ENCODE measurements at places on chromosomes 5 and 9. TPM values are rescaled to one million over a fixed set of nuclear protein-coding genes. Genes with fewer than 3 reads are reported as not detected.
A peak's percentile ranks its signal among the peaks of the same experiment; 100 is the strongest.

DNA sequence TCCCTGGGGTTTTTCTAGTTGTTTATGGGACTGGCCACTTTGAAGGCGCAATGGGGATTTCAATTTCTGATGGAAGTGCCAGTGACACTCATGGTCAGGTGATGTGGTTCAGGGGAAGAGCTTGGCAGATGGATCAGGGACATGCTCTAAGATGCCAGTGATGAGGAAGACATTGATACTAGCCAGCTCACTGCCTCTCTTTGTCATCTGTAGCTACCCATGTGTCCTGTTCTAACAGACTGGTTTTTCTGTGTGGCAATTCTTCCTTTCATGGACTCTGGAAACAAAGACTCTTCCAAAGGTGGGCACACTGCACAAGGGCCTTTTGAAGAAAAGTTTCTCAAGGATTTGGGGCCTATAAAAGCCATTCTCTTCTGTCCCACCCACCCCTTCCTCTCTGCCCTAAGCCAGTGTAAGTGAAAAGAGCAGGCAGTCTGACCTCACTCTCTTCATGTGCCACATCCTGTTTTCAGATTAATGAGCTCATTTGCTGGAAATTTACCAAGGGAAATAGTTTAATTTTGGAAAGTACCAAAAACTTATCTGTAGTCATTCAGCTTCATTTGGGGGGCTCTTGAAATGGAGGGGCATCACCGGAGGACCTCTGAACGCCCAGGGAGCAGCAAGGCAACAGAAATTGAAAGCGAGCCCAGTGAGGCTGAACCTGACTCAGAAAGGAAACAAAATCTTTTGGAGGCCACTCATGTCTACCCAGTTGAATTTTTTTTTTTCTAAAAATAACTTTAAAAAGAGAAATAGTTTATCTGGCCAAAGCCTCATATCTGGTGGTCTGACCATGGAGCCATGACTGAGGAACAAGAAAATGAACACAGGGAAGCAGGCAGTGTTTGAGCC, 4.9 kb upstream of the TRAF1 start:
- DNase-seq = no peak

DNA sequence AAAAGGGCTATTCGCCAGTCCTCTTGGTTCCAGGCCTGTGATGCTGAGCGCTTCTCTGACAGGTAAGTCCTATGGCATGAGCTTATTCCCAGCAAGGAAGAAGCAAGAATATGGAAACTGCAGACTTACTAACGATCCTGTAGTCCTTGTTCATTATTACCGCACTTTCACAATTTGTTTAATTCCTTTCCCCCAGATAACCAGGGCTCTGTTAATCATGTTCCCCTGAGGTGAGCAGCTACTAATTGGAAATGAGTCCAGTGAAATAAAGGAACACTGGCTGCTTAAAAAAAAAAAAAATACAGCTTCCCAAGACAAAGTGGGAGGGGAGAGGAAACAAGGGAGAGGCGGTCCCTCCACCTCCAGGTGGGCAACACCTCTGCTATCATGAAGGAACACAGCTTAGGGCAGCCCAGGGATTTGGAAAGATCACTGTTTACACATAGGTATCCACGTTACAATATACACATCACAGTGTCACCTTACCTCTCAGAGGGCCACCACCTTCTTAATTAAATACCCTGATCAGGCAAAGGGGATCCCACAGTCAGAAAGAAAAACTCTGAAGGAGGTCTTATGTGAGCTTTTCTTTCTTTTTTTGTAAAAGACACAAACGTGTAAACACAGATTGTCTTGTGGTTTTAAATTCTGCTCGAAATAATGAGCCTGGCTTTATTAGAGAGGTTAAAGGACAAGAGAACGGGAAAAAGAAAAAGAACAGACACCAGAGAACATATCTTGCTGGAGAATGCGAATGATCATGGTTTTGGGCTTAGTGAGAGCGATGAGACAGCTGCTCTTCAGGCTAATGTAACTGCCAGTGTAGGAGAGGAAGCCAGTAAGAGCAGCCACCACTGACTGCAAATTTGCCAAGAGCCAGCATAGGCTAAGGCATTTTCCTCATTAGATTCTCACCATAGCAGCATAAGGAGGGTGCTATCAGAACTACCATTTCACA, 258.6 kb downstream of the CRB2 start:
- DNase-seq = no peak

The NFIB gene
- total RNA-seq = 97.7 TPM

DNA sequence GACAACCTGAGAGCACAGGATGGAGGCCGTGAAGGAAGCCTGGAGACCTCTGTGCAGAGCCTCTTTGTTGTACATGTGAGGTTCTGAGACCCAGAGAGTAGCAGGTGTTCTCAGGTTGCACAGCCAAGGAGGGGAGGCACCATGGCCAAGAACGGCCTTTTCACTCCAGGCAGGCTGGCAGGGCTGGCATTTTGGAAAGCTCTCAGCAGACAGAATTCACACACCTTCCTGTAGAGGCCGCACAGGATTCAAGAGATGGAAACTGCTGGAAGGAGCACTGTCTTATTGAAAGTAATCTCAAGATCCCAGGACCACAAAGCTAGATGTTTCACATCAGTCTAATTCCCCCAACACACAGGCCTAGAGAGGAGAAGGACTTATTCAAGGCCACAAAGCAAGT, 52.8 kb upstream of the XPA start:
- no peak for DNase-seq

DNA sequence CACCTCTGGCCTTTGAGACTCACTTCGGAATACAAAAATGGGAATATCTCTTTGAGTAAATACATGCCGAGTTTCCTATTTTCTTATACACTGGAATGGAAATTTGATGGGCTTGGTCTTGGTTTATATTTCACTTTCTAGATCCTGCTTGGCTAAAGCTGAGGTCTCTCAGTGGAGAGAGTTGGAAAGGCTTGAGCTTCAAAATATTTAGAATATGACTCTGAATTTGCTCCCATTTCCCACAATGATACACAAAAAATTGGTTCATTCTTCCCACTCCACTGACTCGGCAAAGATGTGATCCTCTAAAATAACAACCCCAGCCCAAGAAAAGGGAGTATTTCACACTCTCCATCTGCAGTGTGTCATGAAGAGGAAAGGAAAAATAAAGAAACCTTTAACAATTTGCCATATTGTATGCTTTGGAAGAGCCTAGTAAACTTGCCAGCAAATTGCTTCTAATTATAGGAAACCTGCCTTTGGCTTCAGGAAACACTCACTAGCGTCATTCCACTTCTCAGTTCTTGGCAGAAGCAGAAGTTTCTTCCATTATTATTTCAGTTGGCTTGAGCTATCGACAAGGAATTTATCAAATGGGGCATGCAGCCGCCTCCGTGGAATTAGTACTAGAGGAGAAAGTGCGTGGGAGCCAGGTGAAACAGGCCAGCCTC, 302.9 kb downstream of the NSG2 start:
- DNase-seq = no peak

The SLC4A9 gene
- 0.32 TPM for total RNA-seq

The CDK7 gene
- total RNA-seq = 29.6 TPM

The CDKN2B-AS1 gene
- 2.4 TPM for total RNA-seq

- no peak for DNase-seq
These were observed 69.2 kb downstream of the SYK start for GRCh38 chr9:90870621-90871326.

- no peak for DNase-seq
These were observed 244.5 kb downstream of the ZSWIM6 start for GRCh38 chr5:61576556-61576955.

- DNase-seq = no peak
These were observed 23.0 kb upstream of the TRIO start for GRCh38 chr5:14120176-14120575.

DNA sequence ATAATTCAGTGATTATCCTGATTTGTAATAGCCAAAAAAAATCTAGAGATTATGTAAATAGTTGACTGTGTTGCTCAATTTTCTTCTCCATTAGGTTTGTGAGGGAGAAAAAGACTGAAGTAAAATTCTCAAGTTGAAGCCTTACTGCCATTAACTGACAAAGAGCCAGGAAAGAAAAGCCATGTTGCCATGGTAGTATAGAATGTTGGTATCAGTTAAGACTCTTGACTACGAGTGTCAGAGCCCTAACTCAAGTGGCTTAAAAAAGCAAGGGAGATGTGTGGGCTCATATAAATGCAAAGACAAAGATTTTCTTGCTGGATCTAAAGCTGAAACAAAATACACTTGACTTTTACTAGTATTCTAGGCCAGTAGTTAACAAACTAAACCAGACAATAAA, 571.7 kb downstream of the KCTD16 start:
- no peak for DNase-seq

GRCh38 chr9:33620738-33621439, 96.8 kb downstream of the ANKRD18B start:
- DNase-seq = no peak

The ROR2 gene
- total RNA-seq = 3.8 TPM

DNA sequence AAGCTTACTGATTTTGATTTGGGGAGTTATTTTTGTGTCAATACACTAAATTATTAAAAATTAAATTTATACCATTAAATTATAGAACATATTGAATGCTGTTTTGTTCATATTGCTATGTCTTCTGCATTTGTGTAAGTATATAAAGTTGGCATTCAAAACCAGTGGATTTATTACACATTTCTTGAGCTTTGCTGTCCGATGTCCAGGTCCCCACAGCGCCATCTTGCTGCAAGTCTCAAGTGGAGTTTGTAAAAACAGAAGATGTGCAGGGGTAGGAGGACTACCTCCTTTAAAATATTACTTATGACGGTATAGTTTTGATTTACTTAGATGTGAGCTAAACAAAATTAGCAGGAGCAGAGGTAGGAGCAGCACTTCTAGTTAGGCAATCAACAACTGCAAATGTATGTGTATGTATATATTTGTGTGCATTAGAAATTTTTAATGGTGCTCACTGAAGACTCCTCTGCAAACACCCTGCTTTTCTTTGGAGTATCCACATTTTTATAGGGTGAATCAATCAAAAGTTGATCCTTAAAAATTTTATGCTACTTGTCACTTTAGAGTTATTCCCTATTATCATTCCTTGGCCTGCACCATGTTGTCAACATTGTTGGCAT, 37.4 kb downstream of the CPEB4 start:
- DNase-seq = peak; percentile 51

The PIP5KL1 gene
- total RNA-seq = 11.5 TPM

The NEURL1B gene
- 24.8 TPM for total RNA-seq

- peak; percentile 61 for DNase-seq
These were observed 20.5 kb downstream of the ERAP2 start for GRCh38 chr5:96896806-96897205.

- no peak for DNase-seq
These were observed 9.3 kb downstream of the NXNL2 start for GRCh38 chr9:88544245-88544644.

The NR2F1-AS1 gene
- 11.1 TPM for total RNA-seq

All from lower lobe of right lung (tissue), 2 donors.